Brain (organoid and tissue), 16 donors: ENCODE measurements at places on chromosomes 7 and 10.
A peak's percentile ranks its signal among the peaks of the same experiment; 100 is the strongest.

DNA sequence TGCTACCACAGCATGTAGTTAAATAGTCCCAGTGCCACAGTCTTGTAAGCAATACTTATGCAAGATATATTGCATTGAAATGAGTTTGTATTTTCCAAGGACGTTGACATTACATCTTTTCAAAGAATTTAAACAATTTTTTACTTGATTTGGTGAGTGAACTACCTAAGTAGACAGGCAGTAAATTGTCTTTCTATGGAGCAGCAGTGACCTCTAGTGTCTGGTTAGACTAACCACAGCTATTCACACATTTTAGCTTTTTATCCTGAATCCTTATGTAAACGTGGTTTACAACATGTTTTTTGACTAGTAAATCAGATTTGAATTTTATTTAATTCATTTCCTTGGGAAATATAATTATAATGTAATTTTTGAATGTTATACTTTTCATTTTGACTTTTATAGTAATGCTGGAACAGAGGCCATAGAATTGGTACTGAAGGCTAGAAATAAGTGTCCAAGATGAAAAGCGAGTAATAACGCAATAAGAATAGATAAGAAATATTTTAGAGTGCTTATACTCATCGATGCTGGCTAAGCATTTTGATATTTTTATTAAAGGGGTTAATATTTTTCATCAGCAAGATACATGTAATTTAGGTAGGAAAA, 5.6 kb downstream of the LRRTM3 start:
- DNase-seq: peak; percentile 91

DNA sequence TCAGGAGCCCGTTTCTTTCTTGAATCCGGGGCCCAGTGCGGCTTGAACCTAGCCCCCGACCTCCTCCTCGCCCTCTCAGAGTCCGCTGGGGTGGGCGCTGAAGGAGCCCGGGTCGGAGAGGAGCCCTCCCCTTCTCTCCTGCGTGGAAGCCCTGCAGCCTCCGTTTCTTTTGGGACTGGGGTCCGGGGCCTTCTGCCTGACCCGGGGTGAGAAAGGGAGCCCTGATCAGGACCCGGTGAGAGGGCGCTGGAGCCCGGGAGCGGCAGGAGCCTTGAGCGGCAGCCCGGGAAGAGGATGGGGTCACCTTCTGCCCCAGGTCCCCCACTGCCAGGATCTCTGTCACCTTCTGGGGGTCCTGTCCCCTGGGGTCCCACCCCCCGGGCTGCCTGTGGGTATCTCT, 162.3 kb downstream of the ZNF33B start:
- DNase-seq: no peak

GRCh38 chr10:3226960-3227744, 54.6 kb upstream of the PITRM1 start:
- DNase-seq: no peak

DNA sequence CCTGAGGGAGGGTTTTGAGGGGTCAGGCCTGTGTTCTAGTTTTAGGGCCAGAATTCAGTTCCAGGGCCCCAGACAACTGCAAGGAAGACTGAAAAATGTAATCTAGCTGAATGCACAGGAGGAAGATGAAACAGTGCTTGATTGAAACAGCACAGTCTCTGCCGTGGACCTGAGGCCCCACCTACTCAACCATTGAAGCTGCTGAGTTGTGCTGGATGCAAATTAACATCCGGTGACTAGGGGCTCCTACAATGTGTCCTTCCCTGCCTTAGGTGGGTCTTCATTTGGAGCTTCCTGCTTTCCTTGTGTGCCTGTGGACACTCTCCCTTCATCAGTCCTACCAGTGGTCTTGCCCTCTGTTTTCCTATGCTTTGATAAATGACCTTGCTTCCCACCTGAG, 5.7 kb downstream of the GLRX3 start:
- no peak for DNase-seq

DNA sequence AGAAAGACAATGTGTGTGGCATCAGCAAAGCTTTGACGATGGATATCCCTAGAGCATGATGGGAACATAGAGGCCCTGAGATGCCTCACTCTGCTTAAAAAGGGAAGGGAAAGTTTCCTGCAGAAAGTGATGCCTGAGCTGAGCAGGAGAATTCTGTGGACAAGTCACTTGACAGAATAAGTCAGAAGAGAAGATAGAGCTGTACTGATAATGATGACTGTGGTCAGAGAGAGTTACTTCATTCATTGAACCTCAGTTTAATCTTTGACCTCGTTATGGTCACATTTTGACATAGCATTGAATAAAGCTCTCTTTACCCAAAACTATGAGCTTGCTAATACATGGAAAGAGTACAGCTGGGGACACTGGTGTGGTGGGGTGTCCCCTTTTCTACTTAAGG, 7.6 kb downstream of the CUBN start:
- DNase-seq: no peak

DNA sequence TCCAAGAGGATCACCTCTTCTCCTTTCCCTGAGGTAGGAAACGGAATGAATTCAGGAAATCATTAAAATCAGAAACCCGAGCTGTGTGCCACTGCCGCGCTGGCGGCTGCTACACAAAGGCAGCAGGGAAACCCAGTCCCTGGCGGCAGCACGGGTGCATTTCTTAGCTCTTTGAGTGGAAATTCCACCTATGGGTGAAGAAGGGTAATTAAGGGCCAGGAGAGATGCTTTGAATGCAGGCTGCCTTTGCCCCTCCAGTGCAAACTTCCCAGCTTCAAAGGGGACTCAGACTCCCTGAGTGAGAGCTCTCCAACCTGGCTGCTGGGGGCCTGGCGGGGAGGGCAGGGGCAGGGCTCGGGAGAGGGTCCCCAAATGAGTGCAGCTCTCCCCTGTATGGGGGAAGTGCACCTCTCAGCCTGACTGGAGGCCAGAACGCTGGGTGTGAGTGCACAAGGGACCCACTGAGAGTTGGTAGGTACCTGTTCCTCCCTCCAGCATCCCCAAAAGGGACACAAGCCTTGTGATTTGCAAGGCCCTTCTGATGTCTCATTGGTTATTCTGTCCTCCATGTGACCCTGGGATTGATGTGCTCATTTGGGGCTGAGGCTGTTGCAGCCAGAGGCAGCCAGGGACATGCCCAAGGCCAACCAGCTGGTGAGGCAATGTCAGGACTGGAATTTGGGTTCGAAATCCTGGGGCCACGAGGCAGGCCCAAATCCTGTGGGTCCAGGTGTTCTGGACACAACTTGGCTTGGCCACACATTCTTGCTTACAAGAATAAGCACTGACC, 16.3 kb upstream of the ZMIZ1 start:
- peak; percentile 90 for DNase-seq

GRCh38 chr7:44396931-44397545, 71.6 kb upstream of the CAMK2B start:
- no peak for DNase-seq

DNA sequence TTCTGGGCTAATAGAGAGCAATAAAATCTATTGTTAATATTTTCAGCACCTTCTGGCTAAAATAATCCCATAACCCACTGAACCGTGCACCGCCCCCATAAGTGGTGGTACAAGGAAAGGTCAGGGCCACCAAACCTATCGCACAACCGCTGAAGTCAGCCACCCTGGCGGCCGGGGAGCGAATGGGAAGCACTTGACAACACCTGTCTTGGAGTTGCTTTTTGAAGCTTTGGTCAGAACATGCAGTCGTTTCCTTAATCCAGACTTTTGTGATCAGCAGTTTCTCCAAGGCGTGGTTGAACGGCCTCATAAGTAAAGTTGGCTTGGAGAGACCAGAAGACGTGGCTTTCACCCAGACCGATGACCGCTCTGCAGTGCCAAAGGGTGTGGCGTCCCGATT, 97.4 kb downstream of the DNAJB6 start:
- DNase-seq: no peak
